ENCODE measurements at places on chromosomes 2 and 18. TPM values are rescaled to one million over a fixed set of nuclear protein-coding genes. Genes with fewer than 3 reads are reported as not detected.

REG3G gene
- not detected for total RNA-seq

ANKRD53 gene
- 2.2 TPM for total RNA-seq

DUSP2 gene
- 7.3 TPM for total RNA-seq

ARHGAP28 gene
- total RNA-seq = 9.7 TPM

B4GALT6 gene
- 6.4 TPM for total RNA-seq

DLX2 gene
- 0.27 TPM for total RNA-seq

ASB18 gene
- not detected for total RNA-seq

CCDC138 gene
- 3.1 TPM for total RNA-seq

CENPA gene
- 0.31 TPM for total RNA-seq

ZNG1B gene
- 34.9 TPM for total RNA-seq

RNU2-63P gene
- total RNA-seq = 10.3 TPM

RAB17 gene
- total RNA-seq = 1.1 TPM

LIMS4 gene
- total RNA-seq = 2.2 TPM

FRZB gene
- 17.1 TPM for total RNA-seq

ZCCHC2 gene
- 35.5 TPM for total RNA-seq

ST6GAL2 gene
- not detected for total RNA-seq

SCN3A gene
- 0.58 TPM for total RNA-seq

DSG1 gene
- 0.04 TPM for total RNA-seq

ACVR1C gene
- total RNA-seq = 2.8 TPM

VWC2L gene
- total RNA-seq = not detected

NAT8 gene
- not detected for total RNA-seq

FAM237A gene
- not detected for total RNA-seq

ALPI gene
- not detected for total RNA-seq

MDH1B gene
- 1.9 TPM for total RNA-seq

UBR3 gene
- 80.3 TPM for total RNA-seq

KCNG2 gene
- total RNA-seq = 0.22 TPM

STK39 gene
- total RNA-seq = 19.0 TPM

SERPINB12 gene
- total RNA-seq = not detected

ATOH8 gene
- 57.2 TPM for total RNA-seq

TPRKB gene
- 16.1 TPM for total RNA-seq

BOD1L2 gene
- not detected for total RNA-seq

SIX3 gene
- not detected for total RNA-seq

TCF23 gene
- total RNA-seq = not detected

INO80C gene
- total RNA-seq = 27.5 TPM

CRIM1 gene
- 209 TPM for total RNA-seq

CRYBA2 gene
- total RNA-seq = not detected

LINC00305 gene
- not detected for total RNA-seq

ITPRID2 gene
- total RNA-seq = 521 TPM

BCL11A gene
- 1.6 TPM for total RNA-seq

FAM124B gene
- 6.3 TPM for total RNA-seq

GAD1 gene
- 0.36 TPM for total RNA-seq

ANKRD30B gene
- 17.2 TPM for total RNA-seq

ARHGAP25 gene
- total RNA-seq = 21.6 TPM

SERPINB13 gene
- total RNA-seq = not detected

C2orf15 gene
- not detected for total RNA-seq
